Activated T-helper 2 cell treated with anti-CD3 and anti-CD28 coated beads, Interferon-gamma antibody, Interleukin-2, Interleukin-4, amounts not matched to agents 10 μg/mL and 5 μg/mL and 100 μg/mL, durations not matched to agents 14 hours and 24 hours and 36 hours (primary cell): ENCODE measurements at places on chromosomes 1 and 21.

- DNase-seq: no peak
Measured at GRCh38 chr1:212605441-212606394, 2.8 kb upstream of the ATF3 start.

- DNase-seq: no peak
Measured at GRCh38 chr1:26521669-26522030, 7.9 kb upstream of the RPS6KA1 start.

DNA sequence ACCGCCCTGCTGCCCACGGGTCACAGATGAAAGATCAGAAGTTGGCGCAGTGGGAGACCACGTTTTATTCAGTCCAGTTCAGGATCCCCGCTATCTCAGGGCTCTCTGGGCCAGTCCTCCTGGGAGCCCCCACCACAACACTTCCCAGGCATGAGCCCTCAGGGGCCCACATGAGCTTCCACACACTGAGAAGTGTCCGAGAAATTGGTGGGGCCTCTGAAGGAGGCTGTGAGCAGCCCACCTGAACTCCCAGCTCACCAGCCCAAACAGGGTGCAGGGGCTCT is 12.1 kb downstream of the TRIM46 start:
- DNase-seq: no peak

GRCh38 chr1:6622396-6623152 is 2.1 kb upstream of the THAP3 start:
- DNase-seq: no peak

DNA sequence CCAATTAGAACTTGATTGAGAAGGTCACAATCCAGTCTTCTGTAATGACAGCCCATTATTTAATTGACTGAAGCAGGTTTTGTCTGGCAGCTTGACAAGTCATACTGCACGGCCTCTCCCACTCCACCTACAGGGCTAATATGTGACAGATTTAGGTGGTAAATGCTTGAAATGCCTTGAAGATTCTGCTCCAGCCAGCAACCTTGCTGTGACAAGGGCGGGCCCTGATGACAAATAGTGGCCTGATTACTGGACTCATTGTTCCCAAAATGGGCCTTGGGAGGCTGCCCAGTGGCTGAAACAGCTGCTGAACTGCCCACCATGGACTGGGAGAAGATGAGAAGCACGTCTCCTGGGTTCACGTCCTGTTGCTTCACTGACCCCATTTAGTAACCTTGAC is 30.0 kb upstream of the CRNN start:
- no peak for DNase-seq

DNA sequence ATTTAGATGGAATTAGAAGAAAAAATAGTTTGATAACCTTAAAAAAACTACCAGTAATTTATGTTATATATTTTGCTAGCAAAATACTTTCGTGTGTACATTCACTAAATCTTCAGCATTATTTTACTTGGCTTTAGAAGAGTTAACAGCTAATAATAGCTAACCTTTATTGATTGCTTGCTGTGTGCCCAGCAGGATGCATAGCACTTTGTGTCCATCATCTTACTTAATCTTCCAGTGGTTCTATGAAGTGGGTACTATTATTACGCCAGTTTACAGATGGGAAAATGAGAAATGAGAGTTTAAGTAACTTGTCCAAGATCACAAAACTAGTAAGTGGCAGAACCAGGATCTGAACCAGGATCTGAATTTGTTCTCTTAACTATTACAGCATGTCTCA is 41.7 kb upstream of the GPR25 start:
- no peak for DNase-seq

DNA sequence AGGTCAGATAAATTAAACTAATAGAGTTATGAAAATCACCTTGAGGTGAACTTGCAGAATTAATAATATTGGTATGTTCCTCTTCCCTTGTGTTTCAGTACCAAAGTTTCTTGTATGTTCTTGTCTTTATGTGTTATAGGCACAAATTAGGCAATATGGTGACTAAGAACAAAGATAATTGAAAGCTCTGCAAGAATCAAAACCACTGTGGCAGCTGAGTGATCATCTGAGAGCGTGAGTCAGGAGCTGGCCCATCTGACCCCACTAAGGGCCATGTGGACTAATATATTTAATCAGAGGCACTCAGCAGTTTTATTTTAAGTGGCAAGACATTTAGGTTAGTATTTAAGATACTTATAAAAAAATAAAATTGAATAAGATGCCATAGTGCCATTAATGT is 12.8 kb upstream of the CASQ2 start:
- DNase-seq: no peak
